ENCODE measurements at places on chromosomes 1 and 21.

GRCh38 chr21:32094804-32095203, 184.0 kb downstream of the MIS18A start:
- DNase-seq = peak; percentile 45

DNA sequence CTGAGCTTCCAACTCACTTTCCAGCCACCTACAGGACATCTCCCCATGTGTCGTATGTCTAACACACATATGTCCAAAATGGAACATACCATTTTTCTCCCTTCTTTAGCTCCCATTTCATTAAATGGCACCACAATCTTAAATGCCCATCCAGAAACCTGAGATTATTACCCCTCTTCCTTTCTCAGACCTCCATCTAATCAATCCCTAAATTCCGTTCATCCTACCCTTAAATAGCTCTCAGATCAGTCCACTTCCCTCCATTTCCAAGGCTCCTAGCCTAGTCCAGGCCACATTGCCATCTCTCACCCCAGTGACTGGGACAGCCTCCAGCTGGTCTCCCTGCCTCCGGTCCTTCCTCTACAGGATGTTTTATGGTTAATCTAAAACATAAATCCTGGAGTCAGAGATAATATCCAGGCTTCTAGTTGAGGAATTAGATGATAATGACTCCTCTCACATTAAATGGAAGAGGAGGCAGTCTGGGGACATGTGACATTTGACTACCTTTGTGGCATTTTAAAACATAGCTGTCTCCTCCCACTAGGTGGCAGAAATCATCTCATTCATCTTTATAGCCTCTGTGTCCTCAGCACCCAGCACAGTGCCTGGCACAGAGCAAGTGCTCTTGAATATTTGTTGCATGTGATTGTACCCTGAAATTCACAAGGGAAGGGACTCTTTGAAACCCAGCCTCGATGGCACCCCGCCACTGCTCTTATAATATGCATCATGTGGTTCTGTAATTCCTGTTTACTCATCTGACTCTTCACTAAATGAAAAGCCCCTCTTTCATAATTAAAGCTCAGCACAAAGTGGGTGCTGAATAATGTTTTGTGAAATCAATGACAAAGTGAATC, 102.3 kb downstream of the TMEM53 start:
- no peak for DNase-seq

GRCh38 chr1:111372336-111372965, 55.1 kb downstream of the OVGP1 start:
- no peak for DNase-seq

GRCh38 chr1:112935461-112936111, 20.4 kb downstream of the SLC16A1 start:
- DNase-seq = peak; percentile 77

DNA sequence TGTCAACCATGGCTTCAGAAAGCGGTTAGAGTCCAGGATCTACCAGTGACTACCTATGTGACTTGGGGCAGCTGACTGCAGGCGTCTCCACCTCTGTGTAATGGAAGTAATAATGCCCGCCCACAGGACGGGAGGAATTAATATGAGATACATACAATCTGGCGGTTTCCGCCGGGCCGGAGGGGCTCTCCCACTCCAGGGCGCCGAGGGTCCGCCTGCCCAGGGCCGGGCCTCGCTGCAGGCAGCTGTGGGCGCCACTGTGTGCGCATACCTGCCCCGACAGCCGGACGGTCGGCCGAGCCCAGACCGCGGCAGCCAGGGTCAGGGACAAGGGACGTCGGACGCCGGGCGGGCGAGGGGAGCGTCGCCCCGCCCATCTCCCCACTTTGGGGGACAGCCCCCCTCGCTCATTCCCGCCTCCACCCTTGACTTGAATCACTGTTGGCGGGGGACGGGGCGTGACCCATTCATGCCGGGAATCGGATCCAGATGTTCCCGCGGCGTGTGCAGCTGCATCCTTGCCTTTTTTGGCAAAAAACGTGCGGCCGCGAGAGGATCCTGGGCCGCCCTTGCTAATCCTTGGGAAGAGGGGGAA, 6.0 kb upstream of the SF3A3 start:
- peak; percentile 98 for DNase-seq

GRCh38 chr1:242427519-242427918, 97.0 kb downstream of the PLD5 start:
- DNase-seq = no peak

DNA sequence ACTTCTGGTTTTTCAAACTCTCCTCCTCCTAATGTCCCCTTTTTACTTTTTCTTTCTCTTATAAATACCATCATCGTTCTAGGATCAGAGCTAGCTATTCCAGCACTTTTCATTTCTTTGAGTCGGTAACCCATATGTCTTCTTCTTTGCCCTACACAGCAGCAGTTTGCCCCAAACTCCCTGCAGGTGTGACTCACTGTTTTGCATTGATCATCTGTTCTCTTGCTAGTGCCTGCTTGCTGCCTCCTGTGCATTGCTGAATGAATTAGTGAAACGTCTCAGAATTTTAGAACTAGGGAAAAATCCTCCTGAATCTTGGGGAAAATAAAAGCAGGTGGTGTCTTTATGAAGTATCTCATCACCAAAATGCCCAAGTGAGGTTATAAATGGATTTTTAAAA, 21.7 kb downstream of the KCNK2 start:
- DNase-seq = peak; percentile 35

- no peak for DNase-seq
These were observed 65.0 kb downstream of the KCNH1 start for GRCh38 chr1:211068976-211069375.

DNA sequence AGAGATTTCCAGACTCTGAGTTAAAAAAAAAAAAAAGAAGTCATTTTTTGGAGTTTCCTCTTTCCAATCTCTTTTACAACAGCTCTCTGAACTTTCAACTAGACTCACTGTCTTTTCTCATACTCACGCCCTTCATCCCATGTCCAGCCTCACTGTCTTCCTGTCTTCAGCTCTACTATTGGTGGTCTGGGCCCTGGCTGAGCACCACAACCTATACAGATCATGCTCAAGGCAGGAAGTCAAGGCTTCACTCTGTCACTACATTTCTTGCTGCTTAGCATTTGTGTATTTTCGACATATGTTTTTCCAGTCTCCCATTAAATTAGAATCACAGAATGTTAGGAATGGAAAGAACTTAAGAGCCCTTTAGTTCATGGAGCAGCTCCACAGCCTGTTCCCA, 106.4 kb upstream of the PPP2R5A start:
- peak; percentile 39 for DNase-seq

- peak; percentile 64 for DNase-seq
These were observed 95.5 kb upstream of the CD34 start for GRCh38 chr1:208006258-208006920.

DNA sequence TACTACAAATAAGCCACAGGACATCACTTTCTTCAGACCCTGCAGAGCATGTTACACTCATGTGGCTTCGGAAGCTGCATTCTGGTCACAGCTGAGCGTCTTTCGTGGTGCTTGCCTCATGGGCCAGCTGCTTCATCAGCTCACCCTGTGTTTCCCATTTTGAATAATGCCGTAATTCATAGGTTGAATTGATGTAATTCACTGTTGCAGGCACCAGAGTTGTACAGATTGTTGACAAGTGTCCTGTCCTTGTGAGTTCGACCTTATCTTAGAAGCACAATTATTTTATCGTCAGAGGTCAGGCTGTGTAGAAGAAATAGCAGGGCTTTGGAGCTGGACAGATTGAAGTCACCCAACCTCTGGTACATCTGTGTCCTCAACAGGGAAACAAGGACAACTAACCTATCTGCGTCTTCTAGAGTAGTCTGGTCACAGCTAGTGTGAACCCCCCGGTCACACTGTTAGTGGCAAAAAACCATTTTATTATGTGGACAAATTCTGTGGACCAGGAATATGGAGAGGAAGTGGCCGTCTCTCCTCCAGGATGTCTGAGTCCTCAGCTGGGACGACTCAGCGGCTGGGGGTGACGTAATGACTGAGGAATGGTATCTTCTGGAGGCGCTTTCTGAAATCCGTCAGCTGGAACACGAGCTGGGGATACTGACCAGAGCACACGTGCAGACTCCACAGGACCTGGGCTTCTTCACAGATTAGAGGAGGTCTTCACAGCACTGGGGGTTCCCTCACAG, 17.8 kb downstream of the PKNOX1 start:
- peak; percentile 87 for DNase-seq

DNA sequence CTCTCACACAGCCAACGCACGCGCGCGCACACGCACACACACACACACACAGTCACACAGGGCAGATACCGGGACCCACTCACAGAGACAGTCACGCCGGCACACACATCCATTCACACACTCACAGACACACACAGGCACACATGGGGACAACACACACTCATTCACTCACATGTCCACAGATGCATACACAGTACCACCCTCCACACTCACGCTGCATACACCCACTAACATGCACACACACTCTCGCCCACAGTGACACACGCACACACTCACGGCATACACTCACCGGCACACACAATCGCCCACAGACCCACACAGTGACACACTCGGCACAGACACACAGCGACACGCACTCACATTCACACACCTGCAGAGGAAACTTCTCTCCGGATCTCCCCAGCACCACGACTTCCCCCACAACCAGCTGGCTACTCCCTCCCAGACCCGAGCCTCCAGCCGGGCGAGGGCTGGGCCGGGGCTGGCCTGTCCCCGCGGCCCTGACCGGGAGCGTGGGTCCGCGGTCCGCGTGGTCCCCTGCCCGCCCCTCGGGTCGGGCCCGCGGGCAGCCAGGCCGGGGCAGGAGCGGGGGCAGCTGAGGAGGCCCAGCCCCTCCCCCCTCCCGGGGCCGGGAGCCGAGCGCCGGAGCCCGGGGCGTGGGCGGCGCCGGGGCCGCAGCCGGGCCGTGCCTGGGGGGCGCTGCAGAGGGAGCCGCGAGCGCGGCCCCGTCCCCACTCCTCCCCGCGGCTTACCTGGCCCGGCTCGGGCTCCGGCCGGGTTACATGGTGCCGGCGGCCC, 552 bp downstream of the DLGAP3 start:
- no peak for DNase-seq

DNA sequence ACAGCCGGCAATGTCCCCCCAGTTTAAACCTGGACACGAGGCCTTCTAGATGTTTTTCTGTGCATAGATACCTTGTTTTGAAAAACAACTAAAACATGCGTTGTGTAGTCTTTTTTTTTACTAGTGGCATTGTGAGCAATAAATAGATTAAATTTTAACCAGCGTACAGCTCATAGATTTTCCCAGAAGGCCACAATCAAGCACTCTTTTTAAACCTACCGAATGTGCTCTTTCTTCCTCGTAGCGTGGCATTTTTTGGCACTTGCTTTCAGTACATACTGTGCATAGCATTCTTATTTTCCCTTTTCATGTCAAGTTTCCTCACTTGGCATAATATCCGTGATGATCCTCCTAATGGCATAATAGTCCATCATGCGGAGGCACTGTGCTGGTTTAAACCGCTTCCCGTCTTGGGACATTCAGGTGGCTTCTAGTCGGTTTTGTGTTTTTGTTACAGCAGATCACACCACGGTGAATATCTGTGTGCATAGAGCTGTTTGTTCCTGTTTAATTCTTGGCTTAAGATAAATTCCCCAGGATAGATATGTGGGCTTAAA, 95.3 kb downstream of the PDE9A start:
- no peak for DNase-seq

DNA sequence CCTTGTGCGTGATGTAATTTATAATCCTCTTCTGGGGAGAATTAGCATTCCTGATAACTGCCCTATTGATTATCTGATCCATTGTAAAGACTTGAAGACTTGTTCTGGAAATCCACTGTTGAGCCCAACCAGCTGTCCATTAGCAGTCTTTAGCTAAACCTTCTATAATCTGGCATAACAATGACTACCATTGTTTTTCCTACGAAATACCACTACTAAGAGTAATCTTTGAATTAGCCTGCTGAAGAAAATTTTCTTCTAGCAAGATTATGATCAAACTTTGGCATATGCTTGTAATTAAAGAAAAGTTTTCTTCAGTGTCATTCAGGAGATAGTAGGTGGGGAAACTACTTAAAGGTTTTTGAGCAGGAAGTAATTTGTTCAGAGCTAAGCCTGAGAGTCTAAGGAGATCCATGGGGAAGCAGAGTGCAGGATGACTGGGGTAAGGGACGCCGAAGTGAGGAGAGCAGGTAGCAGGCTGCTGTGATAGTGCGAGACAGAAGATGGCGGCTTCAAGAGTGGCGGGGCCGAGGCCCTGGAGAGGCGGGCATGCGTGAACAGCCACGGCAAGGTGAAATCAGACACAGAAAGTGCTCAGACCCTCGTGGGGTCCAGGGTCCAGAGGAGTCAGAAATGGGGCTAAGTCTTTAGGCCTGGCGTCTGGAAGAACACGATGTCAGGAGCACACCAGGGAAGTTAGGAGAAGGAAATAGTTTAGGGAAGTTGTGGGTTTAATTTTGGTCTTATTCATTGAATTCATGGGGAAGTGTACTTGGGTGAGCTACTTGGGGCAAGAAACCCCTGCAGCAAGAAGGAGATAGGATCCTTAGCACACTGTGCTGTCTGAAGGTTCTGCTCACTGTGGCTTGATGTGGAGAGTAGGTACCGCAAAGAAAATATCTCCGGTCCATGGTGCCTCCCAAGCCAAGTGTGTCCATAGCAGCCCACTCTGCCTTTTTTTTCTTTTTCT, 112.6 kb upstream of the ADAR start:
- no peak for DNase-seq

- no peak for DNase-seq
These were observed 9.0 kb downstream of the URB1 start for GRCh38 chr21:32383812-32384211.

- no peak for DNase-seq
These were observed 330.0 kb downstream of the PTPRC start for GRCh38 chr1:198968866-198969265.

GRCh38 chr1:203571661-203572060, 55.0 kb upstream of the ATP2B4 start:
- no peak for DNase-seq

GRCh38 chr1:94081566-94082344, 39.2 kb downstream of the ABCA4 start:
- peak; percentile 88 for DNase-seq

- no peak for DNase-seq
These were observed 182.1 kb downstream of the TTLL7 start for GRCh38 chr1:83816836-83817235.

DNA sequence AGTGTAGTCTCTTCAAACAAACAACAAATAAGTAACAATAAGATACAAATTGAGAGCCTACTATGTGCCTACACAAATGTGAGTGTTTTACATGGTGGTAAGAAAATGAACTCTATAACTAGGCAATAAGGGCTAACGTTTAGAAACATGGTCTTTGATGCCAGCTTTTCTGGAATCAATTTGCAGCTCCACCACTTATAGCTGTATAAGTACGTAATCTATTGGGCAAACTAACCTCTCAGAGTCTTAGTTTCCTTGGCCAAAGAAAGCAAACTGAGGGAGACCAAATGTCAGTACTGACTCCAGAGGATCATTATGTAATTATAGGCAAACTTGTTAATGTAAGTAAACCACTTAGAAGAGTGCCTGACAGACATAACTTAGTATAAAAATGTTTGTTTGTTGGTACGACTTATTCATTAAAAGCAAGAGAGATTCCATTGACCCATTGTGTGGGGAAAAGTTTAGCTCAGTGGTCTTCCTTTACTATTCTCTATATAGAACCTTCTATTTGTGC, 59.7 kb downstream of the LBR start:
- no peak for DNase-seq

GRCh38 chr1:82775406-82776000, 974.8 kb downstream of the ADGRL2 start:
- DNase-seq = peak; percentile 22

GRCh38 chr1:207021139-207021861, 11.3 kb downstream of the C1orf116 start:
- peak; percentile 46 for DNase-seq

- DNase-seq = no peak
These were observed 175.8 kb downstream of the TNFSF18 start for GRCh38 chr1:172874950-172875349.

- DNase-seq = peak; percentile 62
These were observed 14.0 kb downstream of the ATP5PO start for GRCh38 chr21:33901412-33902288.

GRCh38 chr21:44742418-44743153, 31.2 kb upstream of the TSPEAR start:
- DNase-seq = no peak

Measured in fibroblast of skin of right quadriceps (primary cell).